CD14-positive monocyte (primary cell): ENCODE measurements at places on chromosomes 2 and 18.

DNA sequence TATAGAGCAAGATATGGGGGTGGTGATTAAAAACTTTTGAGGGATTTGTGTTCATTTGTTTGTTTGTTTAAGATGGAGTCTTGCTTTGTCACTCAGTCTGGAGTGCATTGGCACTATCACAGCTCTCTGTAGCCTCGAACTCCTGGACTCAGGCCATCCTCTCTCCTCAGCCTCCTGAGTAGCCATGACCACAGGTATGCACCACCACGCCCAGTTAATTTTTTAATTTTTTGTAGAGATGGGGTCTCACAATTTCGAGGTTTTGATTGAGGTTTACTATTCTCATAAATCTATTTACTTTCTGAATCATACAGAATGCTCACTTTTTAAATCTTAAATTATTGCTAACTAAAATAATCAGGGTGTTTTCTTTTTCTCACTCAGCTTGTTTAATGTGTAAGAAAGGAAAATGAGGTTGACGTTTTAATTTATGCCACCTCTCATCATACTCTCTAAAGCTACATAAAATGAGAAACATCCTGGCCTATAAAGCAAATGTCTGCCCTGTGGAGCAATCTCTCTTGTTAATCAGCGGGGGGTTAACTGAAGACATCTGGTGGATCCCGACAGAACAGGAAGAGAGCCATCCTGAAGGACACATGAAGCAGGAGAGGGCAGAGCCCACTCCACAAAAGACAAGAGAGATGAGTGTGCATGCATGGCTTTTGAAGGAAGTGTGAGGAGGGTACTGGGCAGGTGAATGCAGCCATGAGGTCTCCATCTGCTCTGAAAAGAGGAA, 589.1 kb upstream of the SLC8A1 start:
- no peak for DNase-seq
- no peaks in the 10 kb centered on the region for H3K27me3 ChIP-seq
- H3K4me3 ChIP-seq, result no peak overlapping the region
- no peaks in the 10 kb centered on the region for H3K36me3 ChIP-seq
- no peaks in the 10 kb centered on the region for H3K4me1 ChIP-seq

GRCh38 chr2:128801576-128801975, 482.9 kb upstream of the HS6ST1 start:
- H3K27ac ChIP-seq, result no peak overlapping the region
- DNase-seq, result no peak
- no peak overlapping the region for H3K4me3 ChIP-seq
- no peaks in the 10 kb centered on the region for H3K36me3 ChIP-seq
- H3K27me3 ChIP-seq, result no peaks in the 10 kb centered on the region

DNA sequence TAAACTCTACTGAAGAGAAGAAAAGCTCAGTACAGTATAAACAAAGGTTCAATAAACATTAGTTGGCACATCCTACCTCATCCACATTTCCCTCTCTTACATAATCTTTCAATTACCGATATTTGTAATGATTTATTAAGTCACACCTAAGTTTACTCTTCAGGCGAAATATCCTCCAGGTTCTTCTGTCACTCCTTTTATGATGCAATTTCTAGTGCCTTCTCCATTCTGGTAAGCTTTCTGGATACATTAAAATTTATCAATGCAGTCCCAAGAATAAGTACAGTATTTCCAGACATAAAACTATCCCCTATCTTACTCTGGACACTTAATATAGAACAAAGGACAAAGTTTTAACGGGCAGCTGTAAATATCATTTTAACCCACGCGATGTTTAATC, 5.6 kb downstream of the HNRNPLL start:
- no peak overlapping the region for H3K27ac ChIP-seq
- H3K4me1 ChIP-seq, result peaks cover 54% of the 10 kb centered on the region
- H3K36me3 ChIP-seq, result no peaks in the 10 kb centered on the region
- no peak overlapping the region for H3K4me3 ChIP-seq
- no peak for DNase-seq

DNA sequence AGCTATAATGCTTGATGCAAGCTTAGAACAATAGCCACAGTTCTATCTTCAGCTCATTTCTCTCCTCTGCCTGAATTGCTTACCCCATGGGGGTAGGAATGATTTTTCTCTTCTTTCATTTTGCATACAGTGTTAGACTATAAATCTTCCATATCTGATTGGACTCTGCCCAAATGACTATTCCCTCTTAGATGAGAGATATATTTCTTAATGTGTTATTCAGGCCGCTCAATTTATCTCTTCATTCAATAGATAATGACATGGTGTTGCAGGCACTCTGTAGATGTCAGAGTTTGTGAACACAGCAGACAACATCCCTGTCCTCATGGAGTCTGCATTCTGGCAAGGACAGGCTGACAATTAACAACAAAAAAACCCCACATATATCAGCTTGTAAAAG, 443.7 kb upstream of the CELF4 start:
- H3K4me3 ChIP-seq, result no peak overlapping the region
- no peak overlapping the region for H3K27ac ChIP-seq
- H3K27me3 ChIP-seq, result no peaks in the 10 kb centered on the region
- no peaks in the 10 kb centered on the region for H3K4me1 ChIP-seq
- no peaks in the 10 kb centered on the region for H3K36me3 ChIP-seq

DNA sequence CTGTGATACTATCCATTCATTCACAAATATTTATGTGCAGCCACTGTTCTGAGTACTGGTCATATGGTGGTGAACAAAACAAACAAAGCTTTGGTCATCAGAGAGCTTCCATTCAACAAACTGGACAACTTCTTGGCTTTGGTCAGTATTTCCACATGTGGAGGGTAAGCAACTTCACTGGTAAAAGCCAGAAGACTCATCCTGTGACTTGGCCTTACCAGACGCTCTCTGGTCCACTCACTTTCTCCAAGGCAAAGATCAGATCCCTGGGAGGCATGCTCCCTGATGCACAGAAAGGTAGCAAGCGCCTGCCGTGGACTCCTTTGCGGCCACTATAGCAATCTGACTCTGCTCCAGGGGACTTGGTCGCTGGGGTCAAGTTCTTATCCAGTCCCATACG, 179.5 kb downstream of the EN1 start:
- H3K4me1 ChIP-seq, result no peaks in the 10 kb centered on the region
- H3K4me3 ChIP-seq, result no peak overlapping the region
- no peak overlapping the region for H3K27ac ChIP-seq
- DNase-seq, result no peak

- peak; percentile 23 for DNase-seq
- no peaks in the 10 kb centered on the region for H3K27me3 ChIP-seq
- peak overlapping the region; percentile 4 for H3K27ac ChIP-seq
- no peaks in the 10 kb centered on the region for H3K36me3 ChIP-seq
- H3K4me1 ChIP-seq, result peaks cover 47% of the 10 kb centered on the region
Observed at GRCh38 chr2:39780825-39781600, 2.0 kb upstream of the THUMPD2 start.

GRCh38 chr2:81445176-81445575, 1140.6 kb upstream of the LRRTM1 start:
- H3K4me3 ChIP-seq, result no peak overlapping the region
- H3K4me1 ChIP-seq, result no peaks in the 10 kb centered on the region
- H3K27ac ChIP-seq, result no peak overlapping the region
- H3K27me3 ChIP-seq, result no peaks in the 10 kb centered on the region
- no peak for DNase-seq

- H3K36me3 ChIP-seq, result no peaks in the 10 kb centered on the region
- no peak overlapping the region for H3K27ac ChIP-seq
- no peak overlapping the region for H3K4me3 ChIP-seq
- H3K4me1 ChIP-seq, result peaks cover 22% of the 10 kb centered on the region
- DNase-seq, result no peak
Observed at GRCh38 chr2:218028562-218029348, 26.0 kb upstream of the TNS1 start.

GRCh38 chr2:32264422-32265105, at the start of gene NLRC4:
Gene NLRC4, minus strand, starts transcription at chr2:32264886. Its CDS starts 8,111 bp downstream, at chr2:32256775.
- H3K36me3 ChIP-seq, result peaks cover 2% of the 10 kb centered on the region
- H3K27ac ChIP-seq, result peak within 1 kb of the TSS; percentile 93
- H3K27me3 ChIP-seq, result no peaks in the 10 kb centered on the region
- H3K4me3 ChIP-seq, result peak within 1 kb of the TSS; percentile 99
- peak; percentile 86 for DNase-seq
- H3K4me1 ChIP-seq, result peaks cover 66% of the 10 kb centered on the region

- H3K4me3 ChIP-seq, result no peak overlapping the region
- H3K27ac ChIP-seq, result no peak overlapping the region
- DNase-seq, result no peak
- H3K27me3 ChIP-seq, result no peaks in the 10 kb centered on the region
- H3K4me1 ChIP-seq, result peaks cover 13% of the 10 kb centered on the region
Observed at GRCh38 chr2:27297195-27297594, 11.1 kb downstream of the UCN start.

DNA sequence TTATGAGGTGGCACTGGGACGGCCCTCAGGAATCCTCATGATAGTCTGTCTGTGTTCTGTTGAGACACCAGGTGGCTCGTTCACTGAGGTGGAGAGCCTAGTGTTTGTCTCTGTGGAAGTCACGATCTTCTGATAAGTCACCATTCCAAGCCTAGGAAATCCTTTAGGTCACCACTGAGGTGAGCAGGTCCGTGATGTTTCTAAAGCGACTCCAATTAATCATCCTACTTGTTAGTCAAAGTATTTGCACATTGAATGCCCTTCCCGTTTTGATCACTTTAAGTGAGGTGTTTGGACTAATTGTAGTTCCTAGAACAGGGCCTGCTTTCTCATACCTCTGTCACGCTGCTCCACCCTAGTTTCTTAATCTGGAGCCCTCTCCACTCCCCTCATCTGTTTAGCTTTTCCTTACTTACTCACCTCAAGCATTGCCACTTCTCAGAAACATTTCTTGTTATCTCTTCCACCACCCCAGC, 28.0 kb upstream of the DSG3 start:
- no peaks in the 10 kb centered on the region for H3K36me3 ChIP-seq
- no peaks in the 10 kb centered on the region for H3K4me1 ChIP-seq
- H3K27me3 ChIP-seq, result no peaks in the 10 kb centered on the region
- no peak overlapping the region for H3K27ac ChIP-seq

DNA sequence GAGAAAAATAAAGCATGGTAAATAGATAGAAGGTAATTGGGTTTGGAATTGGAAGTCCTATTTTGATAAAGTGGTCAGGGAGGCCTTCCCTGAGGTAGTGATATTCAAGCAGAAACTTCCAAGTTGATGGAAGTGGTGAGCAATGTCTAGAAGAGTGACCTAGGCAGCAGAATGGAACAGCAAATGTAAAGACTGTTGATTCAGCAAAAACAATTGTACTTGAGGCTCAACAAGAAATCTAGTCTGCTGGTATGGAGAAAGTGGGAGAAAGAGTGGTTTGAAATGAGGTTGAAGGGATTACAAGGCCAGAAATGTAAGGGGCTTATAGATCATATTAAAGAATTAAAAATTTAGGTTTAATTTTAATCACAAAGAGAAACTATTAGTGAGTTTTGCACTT, 181.3 kb downstream of the MBD5 start:
- no peak overlapping the region for H3K4me3 ChIP-seq
- H3K27ac ChIP-seq, result no peak overlapping the region
- no peaks in the 10 kb centered on the region for H3K27me3 ChIP-seq
- no peaks in the 10 kb centered on the region for H3K4me1 ChIP-seq

GRCh38 chr2:62014102-62014501, 108.6 kb downstream of the COMMD1 start:
- DNase-seq, result no peak
- H3K27ac ChIP-seq, result no peak overlapping the region
- no peak overlapping the region for H3K4me3 ChIP-seq
- no peaks in the 10 kb centered on the region for H3K36me3 ChIP-seq
- no peaks in the 10 kb centered on the region for H3K27me3 ChIP-seq

DNA sequence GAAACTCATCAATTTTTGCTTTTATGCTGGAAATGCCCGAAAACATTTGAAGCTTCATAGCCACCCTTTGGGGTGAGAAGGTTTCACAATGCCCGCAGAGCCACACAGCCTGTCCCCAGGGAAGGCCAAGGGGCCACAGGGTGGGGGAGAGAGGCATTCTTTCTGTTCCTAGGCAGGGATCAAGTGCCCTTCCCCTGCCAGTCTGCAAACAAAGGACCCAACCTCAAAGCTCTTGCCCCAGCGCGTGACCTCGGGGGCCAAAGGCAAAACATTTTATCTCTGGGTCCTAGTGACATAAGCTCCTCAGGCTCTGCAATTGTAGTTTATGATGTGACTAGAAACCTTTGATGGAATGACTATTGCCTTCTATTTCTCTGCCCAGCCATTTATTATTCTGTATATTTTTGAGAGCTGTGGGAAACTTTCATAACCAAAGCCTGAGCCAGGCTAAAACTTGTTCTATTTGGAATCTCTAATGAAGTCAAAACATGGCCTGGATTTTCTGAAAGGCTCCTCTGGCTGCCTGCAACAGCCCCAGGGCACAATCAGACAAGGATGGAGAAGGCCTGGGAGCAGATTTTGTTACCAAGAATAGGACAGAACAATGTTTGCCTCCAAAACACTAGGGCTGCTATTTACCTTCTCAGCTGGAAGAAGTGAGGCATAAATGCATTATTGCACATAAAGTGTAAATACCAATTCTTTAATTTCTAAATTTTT, 137.2 kb upstream of the KCTD1 start:
- H3K4me3 ChIP-seq, result no peak overlapping the region
- DNase-seq, result no peak
- no peaks in the 10 kb centered on the region for H3K36me3 ChIP-seq
- H3K27me3 ChIP-seq, result no peaks in the 10 kb centered on the region
- no peak overlapping the region for H3K27ac ChIP-seq

- no peak overlapping the region for H3K4me3 ChIP-seq
- peaks cover 86% of the 10 kb centered on the region for H3K4me1 ChIP-seq
- no peaks in the 10 kb centered on the region for H3K27me3 ChIP-seq
- no peak for DNase-seq
- peak overlapping the region; percentile 99 for H3K27ac ChIP-seq
Observed at GRCh38 chr18:77057006-77057395, 75.6 kb downstream of the MBP start.

DNA sequence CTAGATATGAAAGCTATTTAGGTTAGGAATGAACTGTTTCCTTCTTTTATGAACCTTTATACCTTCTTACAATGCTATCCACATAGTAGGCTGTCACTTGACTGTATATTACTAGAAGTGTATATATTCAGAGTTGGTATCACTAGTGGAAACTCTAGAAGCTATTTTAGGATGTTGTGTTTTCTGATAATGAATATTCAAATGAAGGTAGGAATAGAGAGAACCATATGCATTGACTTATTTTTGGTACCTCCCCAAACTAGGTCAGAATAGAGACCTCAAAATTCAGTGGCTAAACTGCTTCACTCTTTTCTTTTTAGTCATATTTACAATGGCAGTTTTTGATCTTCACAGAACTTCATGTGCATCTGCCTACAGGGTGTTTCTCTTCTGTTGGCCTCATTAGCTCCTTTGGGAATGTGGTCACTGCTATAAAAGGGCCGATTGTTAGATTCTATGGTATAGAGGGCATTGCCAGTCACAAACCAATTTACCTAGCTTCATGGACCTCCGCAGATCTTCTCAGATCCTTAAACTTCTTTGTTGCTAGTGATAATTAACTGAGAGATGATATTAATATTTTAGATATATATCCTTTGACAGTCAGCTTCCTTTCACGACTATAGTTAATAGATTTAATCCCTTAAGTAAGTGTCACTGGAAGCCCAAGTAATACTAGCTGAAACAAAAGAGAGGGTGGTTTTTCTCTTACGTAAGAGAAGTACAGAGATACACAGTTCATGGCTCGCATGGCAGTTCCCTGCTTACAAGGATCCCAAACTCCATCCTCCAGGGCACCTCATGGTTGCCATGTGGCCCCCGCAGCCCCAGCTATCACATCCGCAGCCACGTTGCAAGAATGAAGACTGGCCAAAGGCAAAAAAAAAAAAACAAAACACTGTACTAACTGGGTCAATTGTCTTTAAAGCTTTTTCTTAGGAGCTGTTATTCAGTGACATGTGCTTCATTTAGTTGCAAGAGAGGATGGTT, 61.0 kb downstream of the TSPYL6 start:
- H3K4me1 ChIP-seq, result no peaks in the 10 kb centered on the region
- H3K36me3 ChIP-seq, result no peaks in the 10 kb centered on the region
- H3K27me3 ChIP-seq, result no peaks in the 10 kb centered on the region
- H3K27ac ChIP-seq, result no peak overlapping the region
